ENCODE measurements at places on chromosomes 5 and 9.

GRCh38 chr5:158165647-158166046 lies 306.7 kb upstream of the CLINT1 start:
- no peak for DNase-seq

DNA sequence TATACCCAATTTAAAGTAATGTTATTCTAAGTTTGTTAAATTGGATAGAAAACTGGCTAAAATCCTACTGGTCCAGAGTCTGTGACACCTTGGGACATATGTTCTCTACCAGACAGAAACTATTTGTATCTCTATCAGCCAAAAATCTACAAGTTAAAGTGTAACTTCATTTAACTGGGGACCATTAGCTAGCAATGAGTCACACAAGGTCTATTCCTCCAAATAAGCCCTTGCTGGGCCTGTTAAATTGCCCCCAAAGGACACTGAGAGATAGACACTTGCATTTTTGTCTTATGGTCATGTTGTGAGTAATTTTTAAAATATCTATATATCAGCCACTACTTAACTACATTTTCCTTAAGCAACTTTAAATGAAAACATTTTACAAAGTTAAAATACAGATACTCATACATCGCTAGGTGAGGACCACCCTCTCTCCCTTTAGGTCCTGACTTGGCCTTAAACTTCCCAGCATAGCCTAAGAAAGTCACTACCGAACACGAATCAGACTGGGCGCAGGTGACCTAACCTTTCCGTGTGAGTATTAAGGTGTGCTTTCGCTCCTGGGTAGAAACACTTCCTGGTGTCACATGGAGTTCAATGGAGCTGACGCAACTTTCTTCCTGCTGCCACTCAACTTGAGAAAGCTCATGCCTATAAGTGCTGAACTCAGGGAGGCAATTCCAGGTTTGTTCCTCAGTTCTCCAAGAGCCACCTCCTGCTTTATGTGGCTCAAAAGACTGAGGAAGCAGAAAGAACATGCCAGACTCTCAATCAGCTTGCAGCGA lies 249.1 kb downstream of the DIRAS2 start:
- DNase-seq: no peak

GRCh38 chr5:126562823-126563222 lies 32.2 kb downstream of the ALDH7A1 start:
- DNase-seq: no peak

DNA sequence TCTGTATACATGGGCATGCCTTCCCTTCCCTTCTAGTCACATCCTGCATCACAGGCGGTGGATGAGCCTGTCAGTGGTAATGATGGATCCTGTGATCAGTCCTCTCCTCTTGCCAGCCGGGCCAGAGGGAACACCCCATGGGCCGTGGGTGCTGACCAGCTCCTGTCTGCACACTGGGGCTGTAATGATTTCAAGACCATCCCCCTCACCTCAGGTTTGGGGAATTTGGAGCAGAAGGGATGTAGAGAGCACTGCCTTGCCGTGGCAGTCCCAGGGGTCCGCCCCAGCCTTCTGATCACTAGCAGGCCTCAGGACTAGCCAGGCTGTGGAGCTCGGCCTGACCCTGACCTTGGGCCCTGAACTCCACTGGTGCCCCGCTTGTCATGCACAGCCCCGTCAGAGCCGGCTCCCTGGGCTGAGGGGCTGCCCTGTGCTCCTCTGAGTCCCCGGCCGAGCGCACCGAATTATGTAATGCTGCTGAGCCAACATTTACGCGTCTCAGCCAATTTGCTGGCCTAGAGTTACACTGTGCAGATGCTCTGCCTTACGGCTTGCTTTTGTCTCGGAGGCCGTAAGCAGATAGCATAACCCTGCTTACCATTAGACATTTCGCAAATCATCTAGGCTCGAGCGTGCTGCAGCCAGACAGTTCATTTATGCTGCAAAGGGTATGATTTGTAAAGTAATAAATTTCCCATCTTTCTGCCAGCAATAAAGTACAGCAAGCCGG lies 155.3 kb downstream of the MACROH2A1 start:
- DNase-seq: no peak

GRCh38 chr5:135348918-135349317 lies 50.1 kb downstream of the MACROH2A1 start:
- no peak for DNase-seq

DNA sequence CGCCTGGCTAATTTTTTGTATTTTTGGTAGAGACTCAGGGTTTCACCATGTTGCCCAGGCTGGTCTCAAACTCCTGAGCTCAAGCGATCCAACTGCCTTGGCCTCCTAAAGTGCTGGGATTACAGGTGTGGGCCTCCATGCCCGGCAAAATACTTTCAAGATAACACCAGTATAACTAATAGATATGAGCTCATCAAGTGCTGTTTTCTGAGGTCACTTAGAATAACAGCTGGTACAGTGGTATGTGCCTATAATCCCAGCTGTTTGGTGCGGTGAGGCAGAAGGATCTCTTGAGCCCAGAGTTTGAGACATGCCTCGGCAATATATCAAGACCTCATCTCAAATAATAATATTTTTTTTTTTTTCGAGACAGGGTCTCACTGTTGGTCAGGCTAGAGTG lies 30.5 kb upstream of the CREBRF start:
- DNase-seq: no peak

GRCh38 chr9:133788819-133789717 lies 50.9 kb upstream of the SARDH start:
- DNase-seq: no peak

DNA sequence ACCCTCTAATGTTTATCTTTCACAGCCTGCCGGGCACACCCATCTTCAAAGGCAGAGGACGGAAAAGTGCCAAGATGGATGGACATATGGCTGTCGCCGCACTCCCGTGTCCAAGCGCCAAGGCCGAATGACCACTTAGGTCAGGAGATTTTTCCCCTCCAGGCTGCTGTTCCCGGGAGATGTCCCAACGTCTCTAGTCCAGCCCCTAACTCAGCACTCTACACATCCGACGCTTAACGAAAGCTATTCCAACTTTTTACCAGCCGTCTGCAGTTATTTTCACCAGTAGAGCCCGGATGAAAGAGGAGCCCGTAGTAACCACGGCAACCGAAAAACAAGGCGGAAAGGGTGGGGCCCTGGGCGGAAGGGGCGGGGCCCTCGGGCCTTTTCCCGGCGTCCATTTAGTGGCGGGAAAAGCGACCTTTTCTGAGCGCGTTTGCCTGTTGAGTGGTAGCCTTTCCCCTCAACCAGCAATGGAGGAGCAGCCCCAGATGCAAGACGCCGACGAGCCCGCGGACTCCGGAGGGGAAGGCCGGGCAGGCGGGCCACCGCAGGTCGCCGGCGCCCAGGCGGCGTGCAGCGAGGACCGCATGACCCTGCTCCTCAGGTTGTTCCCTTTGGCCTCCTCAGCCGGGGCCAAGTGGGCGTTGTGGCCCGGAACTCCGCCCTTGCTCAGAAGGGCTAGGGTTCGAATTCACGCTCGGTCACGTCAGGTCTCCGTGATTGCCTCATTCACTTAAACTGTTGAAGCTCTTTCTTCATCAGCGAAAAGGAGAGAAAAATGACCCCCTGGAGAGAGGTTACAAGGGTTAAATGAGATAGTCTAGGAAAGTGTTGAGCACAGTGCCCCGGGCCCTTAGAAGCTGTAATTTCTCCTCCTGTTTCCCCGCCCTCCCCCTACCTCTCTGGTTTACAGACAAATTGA lies at the start of gene CENPH:
Gene CENPH, plus strand, starts transcription at position 422 of the 925 bp plus-strand sequence. Its CDS starts 52 bp downstream, at position 474.
- peak; percentile 93 for DNase-seq

GRCh38 chr5:30438785-30439184 lies 754.7 kb upstream of the CDH6 start:
- no peak for DNase-seq

- DNase-seq: no peak
These were observed 106.4 kb upstream of the SLC12A2 start for GRCh38 chr5:127976991-127977717.

DNA sequence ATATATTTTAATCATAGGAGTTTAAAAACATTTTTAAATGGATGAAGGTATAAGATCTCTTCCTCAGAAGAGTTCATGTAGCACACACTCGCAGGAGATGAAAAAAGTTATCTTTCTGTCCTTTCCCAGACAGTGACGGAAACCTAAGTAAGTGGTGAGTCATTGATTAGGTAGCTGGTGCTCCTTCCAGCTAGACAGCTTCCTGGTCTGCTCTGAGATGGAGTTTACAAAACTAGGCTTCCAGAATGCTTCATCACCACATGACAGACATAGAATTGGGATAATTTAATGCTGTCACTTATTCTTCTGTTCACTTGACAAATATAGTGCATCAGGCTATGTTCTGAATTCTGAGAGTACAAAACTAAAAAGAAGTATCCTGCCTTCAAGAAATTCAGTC lies 2393.0 kb upstream of the C9orf72 start:
- no peak for DNase-seq

GRCh38 chr5:57207681-57208080 lies 33.8 kb downstream of the GPBP1 start:
- no peak for DNase-seq

DNA sequence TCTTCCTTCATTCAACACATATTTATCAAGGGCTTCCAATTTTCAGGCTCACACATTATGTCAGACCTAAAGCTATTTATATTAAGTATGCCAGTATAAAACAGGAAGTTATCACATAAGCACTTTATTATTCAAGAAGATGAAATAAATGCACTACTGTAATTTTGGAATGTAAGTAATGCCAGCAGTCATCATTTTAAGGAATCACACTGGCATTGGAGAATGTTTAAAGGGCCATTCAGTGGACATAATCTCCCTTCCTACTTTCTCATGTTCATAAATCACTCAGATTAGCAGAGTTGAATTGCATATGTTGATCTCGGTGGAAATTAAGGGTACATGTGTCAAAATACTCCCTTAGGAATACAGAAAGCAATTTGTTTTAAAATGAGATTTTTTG lies 164.4 kb downstream of the GIN1 start:
- DNase-seq: no peak

DNA sequence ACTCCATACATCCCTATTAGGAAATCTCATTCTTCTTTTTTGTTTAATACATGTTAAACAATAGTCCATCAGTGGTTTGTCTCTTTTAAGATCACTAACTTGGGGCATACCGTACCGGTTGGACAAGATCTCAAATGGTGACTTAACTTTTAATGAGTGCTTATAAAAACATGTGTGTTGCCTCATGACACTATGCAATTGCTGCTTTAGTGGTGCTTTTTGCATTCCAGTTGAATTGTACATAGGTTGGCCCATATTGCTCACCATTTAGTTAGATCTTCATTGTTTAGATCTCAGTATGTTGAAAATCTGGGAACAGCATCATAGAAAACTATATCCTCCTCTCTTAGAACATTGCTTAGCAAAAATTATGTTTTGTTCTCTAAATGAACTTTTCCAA lies 17.8 kb downstream of the C9orf85 start:
- DNase-seq: no peak

GRCh38 chr5:159819591-159820411 lies 96.5 kb upstream of the ADRA1B start:
- no peak for DNase-seq

GRCh38 chr5:141835928-141836670 lies 42.1 kb downstream of the PCDH1 start:
- DNase-seq: no peak

- DNase-seq: no peak
These were observed 72.3 kb upstream of the STARD4 start for GRCh38 chr5:111584651-111585050.

DNA sequence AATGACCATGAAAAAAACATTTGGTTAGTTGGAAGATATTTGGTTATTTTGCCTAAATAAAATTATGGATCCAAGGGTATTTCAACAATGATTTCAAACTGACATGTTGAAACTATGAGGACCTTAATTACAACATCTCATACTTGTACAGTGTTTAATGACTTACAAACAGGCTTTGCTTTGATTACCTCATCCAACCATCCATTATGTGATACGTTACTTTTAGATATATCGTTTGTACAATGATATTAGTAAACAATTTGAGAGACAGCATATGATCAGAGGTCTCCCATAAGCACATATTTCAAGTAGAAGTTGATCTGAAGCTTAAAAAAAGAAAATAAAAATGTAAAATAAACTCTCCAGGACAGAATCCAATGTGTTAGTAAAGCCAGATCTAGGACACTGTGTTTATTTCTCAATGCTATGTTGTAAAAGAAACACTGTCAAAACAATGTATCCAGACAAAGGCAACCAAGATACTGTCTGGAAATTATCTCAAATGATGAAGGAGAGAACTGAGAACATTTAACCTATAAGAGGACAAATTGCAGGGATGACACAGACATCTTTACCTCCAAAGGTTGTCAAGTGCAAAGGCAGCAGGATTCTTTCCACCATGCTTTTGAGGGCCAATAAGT lies 116.0 kb upstream of the TARS1 start:
- no peak for DNase-seq

DNA sequence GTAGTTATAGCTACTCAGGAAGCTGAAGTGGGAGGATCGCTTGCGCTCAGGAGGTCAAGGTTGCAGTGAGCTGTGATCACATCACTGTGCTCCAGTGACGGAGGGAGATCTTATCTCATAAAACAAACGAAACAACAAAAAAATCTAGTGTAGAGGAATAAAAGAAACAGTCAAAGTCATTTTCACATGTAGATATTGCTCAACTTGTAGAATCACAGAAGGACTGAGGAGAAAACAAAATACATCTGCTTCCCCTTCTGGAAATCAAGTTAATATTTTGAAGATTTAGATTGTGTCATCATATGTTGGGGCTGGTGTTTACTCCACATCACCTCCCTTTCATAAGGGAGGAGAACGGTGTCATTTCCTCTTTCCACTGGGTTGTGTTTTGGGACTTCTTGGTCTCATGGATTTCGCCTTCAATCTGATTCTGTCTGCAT lies 8.2 kb upstream of the SLC46A2 start:
- DNase-seq: no peak

DNA sequence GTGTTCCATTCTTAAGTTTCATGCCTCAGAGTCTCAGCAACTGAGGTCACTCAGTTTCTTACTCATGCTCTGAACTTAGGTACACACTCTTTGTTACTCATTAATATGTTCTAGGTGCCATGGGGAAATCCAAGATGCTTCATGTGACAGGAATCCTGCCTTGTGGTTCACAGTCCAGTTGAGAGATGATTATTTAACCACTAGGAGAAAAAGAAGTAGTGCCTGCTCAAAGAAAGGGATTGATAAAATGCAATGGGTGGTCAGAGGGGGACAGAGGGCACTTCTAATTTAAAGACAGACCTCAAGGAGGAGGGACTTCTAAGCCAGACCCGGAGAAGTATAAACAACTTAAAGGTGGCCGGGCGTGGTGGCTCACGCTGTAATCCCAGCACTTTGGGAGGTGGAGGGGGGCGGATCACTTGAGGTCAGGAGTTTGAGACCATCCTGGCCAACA lies 69.0 kb downstream of the UGCG start:
- DNase-seq: no peak

GRCh38 chr9:119282476-119283077 lies 86.7 kb downstream of the BRINP1 start:
- no peak for DNase-seq

DNA sequence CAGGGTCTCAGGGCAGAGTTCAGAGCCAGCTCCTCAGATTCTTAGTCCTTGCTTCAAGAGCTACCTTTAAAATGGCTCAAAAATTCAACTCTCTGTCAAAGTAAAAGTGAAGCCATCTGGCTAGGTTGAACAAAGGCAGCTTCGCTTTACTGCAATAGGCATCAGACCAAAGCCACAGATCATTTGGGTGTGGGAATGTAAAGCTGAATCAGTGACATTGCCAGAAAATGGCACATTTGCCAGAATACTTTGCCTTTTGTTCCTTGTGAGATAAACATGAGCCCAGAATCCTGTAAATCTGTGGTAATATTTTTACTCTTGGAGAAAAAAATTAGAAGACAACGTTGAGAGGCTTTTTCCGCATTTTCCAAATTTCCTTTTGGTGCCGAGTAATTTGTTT lies 210.5 kb downstream of the PALM2AKAP2 start:
- DNase-seq: no peak

Measured in stimulated activated CD4-positive, alpha-beta T cell treated with anti-CD3 and anti-CD28 coated beads, Interleukin-12 subunit alpha, Interleukin-12 subunit beta, amount 100 ng/mL, for 24 hours (primary cell).